ENCODE measurements at places on chromosomes 7 and 10.
A peak's percentile ranks its signal among the peaks of the same experiment; 100 is the strongest.

DNA sequence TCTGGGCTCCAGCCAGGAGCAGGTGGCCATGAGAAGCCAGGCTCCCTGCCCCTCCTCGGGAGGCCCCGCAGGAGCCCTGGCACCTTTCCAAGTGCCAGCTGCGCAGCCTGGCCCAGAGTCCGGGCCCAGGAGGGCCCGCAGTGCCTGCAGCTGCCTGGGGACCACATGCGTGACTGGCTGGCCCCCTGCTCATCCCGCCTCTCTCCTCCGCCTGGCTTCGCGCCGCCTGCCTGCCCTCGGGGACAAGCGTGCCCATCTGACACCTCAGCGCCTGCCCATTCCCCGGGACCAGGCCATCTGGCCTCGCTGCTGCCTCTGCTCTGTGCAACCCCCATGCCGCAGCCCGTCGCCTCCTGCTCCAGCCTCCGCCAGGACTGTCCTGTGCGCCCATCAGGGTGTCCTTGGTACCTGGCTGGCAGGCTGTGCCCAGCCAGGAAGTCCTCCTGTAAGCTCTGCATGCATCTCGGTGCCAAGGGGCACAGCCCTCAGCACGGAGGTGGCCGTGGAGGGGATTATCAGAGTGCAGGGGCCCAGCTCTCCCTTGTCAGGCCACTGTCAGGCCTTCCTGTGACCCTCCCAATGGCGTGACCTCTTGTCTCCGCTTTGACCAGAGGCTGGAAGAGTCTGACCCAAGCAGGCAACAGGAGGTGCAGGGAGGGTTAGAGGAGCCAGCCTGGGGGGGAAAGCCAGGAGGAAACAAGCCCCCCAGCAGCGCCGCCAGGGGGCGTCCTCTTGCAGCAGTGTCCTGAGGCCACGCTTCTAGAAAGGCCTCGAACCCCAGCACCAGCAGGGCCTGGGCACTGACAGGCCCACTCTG, 50.5 kb downstream of the TMEM209 start:
- no peak for DNase-seq

DNA sequence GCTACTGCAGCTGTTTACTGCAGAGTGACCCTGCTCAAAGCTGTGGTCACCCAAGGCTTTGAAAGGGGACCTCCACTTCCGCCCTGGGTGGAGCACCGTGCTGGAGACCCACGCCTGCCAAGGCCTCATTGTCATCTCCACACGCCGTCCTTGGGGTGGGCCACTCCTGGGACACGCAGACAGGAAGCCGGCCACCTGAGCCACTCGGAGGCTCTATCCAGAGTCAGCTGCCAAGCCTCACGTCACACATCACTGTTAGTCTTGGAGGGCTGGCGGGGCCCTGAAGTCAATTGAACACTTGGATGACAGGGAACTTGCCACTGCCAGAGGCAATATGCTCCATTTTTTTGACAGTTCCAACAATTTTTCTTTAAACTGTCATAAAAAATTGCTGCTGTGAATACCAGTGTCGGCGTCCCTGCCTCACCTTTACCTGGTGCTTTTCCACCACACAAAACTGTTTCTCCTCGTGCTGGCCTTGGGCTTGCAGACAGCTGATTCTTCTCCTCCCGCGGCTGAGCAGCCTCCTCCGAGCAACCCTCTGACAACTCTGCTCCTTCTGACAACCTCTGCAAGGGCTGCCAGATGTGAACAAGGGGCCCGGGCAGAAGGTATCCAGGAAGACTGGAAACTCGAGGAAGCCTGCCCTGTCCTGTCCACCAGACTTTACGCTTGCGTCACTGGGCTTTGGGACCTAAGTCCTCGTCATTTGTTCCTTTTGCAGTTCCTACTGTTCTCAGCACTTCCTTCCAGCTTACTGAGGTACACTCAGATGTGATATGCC, 81.9 kb downstream of the EGFR start:
- no peak for DNase-seq

DNA sequence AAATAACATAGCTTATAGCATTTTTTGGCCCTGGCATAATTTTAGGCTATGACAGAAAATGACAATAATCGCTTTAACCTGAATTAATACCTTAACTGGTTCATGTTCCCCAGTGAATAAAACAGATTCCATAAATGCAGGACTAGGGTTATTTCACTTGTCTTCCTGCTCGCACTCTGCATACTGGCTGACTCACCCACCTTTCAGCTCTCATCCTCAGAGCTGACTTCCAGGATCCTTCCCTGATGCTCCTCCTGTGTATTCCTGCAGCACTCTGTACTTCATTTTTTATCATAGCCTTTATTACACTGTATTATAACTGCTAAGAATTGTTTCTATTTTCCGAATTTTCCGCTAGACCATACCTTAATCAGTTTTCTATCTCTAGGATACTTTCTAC, 123.7 kb downstream of the AVL9 start:
- DNase-seq: no peak

- no peak for DNase-seq
Measured at GRCh38 chr7:75656740-75657139, 82.0 kb downstream of the HIP1 start.

GRCh38 chr7:119270045-119270464, 1002.9 kb upstream of the KCND2 start:
- peak; percentile 10 for DNase-seq

GRCh38 chr7:131919920-131920709, 363.7 kb upstream of the PODXL start:
- no peak for DNase-seq

- no peak for DNase-seq
Measured at GRCh38 chr10:35569836-35570235, 35.3 kb upstream of the GJD4 start.

GRCh38 chr10:113381981-113382509, 170.8 kb upstream of the HABP2 start:
- peak; percentile 4 for DNase-seq

DNA sequence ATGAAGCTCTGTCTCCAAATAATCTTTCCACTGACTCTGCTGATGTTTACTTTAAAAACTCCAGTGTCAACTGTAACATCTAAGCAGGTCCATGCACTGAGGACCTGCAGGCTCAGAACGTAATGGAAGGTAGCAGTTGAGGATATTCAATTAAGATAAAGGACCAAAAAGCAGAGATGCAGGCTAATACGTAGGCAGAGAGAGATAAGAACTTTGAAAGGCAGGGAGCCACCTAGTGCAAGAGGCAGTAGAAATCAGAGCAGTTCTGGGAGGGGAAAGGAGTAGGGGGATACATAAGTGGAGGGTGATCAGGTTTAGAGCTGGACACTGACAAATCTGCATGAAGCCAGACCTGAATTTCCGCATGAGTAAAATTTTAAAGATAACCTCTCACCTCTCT, 114.5 kb upstream of the POM121L12 start:
- no peak for DNase-seq

DNA sequence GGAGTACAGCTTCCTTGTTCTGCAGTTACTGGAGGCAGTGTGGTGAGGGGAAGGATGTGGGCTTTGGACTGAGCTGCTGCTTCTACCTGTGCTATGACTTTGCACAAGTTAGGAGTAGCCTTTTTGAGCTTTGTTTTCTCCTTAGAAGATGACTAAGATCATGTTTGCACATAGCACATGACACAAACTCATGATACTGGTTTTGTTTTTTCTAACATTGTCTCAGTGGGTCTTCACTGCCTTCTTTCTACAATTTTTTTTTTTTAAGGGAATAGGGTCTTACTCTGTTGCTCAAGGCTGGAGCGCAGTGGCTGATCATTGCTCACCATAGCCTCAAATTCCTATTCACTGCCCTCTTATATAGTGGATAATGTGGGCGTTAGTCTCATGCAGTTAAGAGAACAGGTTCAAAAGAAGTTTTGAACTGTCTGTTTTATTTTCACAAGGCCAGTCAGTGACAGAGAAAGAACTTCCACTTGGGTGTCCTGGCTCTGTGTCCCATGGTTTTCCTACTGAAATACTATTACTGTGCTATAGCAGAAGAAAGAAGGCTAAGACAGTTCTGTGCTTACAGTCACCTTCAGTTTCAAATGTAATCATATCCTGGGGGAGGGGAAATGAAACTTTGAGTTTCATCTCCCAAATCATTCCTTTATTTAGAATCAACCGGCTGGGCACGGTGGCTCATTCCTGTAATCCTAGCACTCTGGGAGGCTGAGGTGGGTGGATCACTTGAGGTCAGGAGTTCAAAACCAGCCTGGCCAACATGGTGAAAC, 72.0 kb downstream of the KAT6B start:
- peak; percentile 37 for DNase-seq

- DNase-seq: no peak
Measured at GRCh38 chr10:129893104-129894089, 70.7 kb downstream of the EBF3 start.

DNA sequence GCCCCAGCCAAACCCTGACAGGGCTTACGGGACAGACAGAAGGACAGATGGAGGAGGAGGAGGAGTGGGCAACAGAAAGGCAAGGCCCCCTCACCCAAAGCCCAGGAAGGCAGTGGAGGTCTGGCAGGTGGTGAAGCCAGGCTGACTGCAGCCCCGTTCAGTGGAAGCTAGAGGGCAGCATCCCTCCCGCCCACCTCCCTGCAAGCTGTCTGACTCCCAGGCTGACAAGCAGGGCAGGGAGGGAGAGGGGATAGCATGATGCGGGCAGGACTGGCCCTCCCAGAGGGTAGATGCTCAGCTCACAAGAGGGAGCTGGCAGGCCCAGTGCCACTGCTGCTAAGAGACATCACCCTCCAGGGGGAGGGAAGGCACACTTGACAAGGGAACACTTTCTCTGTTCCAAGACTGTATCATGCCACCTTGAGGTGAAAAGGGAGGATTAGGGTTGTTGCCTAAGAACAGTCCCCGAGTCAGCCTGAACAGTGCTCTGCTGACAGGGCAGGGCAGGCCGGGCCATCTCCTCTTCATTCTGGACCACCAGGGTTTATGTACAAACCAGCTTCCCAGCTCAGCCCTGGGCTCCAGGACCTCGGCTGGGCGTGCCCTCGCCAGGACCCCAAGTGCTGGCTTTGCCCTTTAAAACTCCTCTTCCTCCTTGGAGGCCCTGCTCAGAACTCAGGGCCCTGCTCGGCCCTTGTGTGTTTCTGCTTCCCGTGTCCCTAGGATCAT, 61.8 kb downstream of the RASGEF1A start:
- peak; percentile 64 for DNase-seq

DNA sequence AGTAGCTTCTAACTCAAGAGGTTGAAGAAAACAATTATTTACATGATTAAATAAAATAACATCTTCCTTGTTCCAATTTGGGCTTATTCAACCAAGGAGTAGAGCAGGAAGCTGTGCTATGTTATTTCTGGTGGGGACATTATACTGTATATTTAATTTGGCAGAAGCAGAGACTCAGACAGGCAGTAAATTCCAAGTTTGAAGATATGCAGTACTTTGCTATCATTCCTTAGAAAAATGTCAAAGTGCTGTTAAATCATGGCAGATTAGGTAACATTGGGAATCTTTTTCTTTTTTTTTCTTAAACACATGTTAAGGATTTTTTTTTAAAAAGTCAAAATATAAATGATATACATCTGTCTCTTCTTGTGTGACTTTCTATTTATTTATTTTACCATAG, 190.1 kb downstream of the SUGCT start:
- DNase-seq: no peak

- no peak for DNase-seq
Measured at GRCh38 chr7:1246160-1246870, 13.6 kb downstream of the UNCX start.

GRCh38 chr10:5843686-5844344, 30.6 kb upstream of the GDI2 start:
- no peak for DNase-seq

- no peak for DNase-seq
Measured at GRCh38 chr7:88316456-88316855, 9.8 kb upstream of the STEAP4 start.

DNA sequence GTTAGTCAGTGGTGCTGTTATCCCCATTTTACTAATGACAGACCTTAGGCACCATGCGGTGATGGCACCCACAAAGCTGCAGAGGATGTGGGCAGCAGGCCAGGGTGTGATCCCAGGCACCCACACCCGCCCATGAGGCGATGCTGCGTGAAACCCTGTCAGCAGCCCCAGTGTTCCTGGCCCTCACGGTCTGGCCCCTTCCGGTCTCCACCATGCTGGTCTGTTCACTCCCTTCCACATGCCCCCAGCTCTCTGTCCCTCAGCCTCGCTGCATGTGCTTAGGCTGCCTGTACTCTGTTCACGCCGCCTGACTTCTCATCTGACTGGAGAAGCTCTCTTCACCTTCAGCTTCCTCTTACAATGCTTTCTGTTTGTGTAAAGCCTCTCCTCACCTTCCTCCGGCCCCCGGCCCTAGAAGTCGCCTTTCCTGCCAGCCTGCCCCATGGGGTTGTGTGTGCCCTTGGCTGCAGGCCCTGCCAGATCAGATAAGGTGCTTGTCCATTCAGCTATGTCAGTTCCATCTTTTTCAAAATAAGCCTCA, 17.6 kb upstream of the ORAI2 start:
- DNase-seq: peak; percentile 87

GRCh38 chr7:48428091-48428684, 256.9 kb downstream of the ABCA13 start:
- no peak for DNase-seq

DNA sequence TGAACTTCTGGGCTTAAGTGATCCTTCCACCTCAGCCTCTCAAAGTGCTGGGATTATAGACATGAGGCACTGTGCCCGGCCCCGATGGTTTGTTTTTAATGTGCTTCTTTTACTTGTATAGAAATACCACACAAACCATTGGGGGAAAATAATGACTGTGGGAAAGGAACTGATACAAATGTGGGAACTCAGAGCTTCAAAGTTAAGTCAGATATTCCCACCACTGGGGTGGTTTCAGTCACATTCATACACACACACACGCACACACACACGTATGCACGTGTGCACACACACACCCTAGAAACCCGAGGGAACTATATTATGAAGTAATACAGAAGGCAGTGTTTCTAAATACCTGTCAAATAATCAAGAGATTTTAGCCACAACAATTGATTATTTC, 17.0 kb downstream of the CPA4 start:
- DNase-seq: no peak

DNA sequence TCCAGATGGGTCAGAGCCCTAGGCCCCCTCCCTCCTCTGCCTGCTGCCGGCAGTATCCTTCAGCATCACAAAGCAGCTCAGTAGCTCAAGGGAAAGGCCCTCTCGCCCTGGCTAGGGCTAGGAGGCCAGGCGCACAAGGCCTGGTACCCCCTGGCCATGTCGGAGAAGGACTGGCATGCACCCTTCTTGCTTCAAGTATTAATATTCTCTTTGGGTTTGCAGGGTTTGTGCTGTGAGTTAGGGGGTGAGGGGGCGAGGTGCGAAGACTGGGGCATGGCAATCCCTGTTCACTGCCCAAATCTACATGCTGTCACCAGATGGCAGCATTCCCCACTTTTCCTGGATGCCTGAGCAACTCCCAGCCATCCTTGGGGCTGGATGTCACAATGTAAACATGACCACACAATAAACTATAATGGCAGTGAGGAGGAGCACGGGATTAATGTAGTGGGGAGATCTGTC, 105.2 kb downstream of the NEURL1 start:
- DNase-seq: no peak

- no peak for DNase-seq
Measured at GRCh38 chr7:20557116-20557515, 58.4 kb upstream of the ABCB5 start.

- no peak for DNase-seq
Measured at GRCh38 chr7:152848026-152848425, 88.5 kb downstream of the ACTR3B start.

GRCh38 chr10:22483132-22483531, 137.8 kb downstream of the SPAG6 start:
- DNase-seq: no peak

- no peak for DNase-seq
Measured at GRCh38 chr7:159040912-159041711, 103.6 kb downstream of the VIPR2 start.
